ENCODE measurements at places on chromosomes 16 and 17.

DNA sequence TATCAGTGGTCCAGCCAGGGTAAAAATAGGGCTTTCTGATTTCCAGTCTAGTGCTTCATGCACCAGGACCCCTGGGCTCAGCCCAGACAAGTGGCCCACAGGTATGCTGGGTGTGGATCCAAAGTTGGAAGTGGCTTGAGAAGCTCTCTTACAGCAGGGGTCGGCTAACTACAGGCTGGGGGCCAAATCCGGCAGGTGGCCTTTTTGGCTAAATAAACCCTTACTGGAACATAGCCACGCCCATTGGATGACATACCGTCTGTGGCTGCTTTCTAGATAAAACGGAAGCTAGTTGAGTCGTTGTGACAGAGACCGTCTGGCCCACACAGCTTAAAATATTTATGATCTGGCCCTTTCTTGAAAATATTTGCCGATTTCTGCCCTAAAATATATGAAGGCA is 119.0 kb upstream of the CDC42EP4 start:
- peak; percentile 57 for DNase-seq

- DNase-seq: no peak
Observed at GRCh38 chr17:34024386-34024785, 230.7 kb upstream of the CCL2 start.

GRCh38 chr16:69616082-69616481 is 50.3 kb downstream of the NFAT5 start:
- no peak for DNase-seq

DNA sequence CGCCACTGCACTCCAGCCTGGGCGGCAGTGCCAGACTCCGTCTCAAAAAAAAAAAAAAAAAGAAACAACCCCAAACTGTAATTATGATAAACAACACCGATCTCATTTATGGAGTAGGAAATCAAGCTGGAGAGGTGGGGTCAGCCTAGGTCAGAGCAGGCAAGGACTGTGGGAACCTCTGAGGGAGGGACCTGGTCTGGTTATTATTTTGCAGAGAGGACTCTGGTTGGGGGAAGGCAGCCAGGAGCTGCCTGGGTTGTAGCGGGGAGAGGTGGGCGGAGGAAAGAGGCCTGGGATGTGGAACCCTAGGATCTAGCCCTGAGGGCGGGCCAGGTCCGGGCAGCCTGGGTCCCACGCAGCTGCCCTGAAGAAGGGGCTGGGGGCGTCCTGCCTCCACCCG is 10.9 kb upstream of the HS3ST6 start:
- peak; percentile 47 for DNase-seq

DNA sequence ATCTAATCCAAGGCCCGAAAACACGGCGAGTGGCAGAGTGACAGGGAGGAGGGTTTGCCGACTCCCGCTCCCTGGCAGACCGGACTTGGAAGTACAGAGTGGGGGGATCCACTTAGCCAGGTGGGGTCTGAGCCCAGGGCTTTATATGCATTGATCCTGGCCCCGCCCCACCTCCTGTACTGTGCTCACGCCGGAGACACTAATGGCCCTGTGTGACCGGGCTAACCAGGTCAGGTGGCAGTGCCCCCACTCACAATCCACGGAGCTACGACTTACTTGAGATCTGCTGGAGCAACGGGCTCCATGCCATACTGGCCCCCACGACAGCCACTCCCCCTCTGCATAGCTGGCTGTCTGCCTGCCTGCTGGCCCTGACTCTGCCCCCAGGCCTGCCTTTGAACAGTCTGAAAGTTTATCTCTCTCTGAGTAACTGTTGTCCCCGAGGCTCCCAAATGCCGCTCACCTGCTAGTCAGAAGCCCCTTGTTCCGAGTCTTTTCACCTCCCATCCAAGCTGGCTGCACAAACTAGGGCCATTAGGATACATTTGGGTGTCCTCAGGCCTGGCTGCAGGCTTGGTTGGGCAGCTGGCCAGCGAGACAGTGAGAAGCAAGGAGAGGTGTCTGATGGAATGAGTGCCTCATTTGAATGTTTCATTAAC is 28.0 kb downstream of the CACNA1G start:
- no peak for DNase-seq

DNA sequence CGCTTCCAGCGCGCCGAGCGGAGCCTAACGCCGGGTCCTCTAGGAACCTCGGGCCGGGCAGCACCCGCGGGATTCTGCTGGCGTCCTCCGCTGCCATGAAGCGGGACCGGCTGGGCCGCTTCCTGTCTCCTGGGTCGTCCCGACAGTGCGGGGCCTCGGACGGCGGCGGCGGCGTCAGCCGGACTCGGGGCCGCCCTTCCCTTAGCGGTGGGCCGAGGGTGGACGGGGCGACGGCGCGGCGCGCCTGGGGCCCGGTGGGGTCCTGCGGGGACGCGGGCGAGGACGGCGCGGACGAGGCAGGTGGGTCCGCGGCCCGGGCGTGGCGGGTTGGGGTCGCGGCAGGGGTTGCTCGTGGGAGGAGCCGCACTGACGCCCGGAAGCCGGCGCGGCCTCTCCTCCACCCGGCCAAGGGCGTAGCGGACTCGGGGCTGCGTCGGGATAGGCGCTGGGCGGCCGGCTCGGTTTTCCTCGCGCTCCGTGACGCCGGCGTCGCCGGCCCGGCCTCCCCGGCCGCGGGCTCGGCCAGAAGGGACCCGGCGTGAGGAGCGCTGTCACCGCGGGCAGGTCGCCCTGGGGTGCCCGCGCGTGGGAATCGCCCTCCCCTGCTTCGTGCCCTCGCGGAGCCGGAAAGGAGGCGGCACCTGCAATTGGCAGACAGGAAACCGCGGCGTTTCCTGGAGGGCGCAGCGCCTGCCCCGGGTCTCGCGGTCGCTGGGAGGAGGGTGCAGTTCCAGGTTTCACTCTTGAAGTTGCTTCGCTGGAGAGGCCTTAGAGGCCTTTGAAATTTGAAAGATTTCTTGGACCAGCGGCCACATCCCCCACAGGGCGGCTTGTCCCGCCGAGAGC is 432 bp downstream of the ZNF276 start:
- peak; percentile 90 for DNase-seq

- DNase-seq: no peak
Observed at GRCh38 chr17:79654960-79655382, 44.1 kb upstream of the RBFOX3 start.

GRCh38 chr17:64638552-64639203 is 23.4 kb downstream of the SMURF2 start:
- peak; percentile 37 for DNase-seq

GRCh38 chr17:32759476-32759875 is 117.4 kb downstream of the MYO1D start:
- DNase-seq: no peak

- DNase-seq: no peak
Observed at GRCh38 chr16:87306516-87306915, 10.7 kb downstream of the C16orf95 start.

DNA sequence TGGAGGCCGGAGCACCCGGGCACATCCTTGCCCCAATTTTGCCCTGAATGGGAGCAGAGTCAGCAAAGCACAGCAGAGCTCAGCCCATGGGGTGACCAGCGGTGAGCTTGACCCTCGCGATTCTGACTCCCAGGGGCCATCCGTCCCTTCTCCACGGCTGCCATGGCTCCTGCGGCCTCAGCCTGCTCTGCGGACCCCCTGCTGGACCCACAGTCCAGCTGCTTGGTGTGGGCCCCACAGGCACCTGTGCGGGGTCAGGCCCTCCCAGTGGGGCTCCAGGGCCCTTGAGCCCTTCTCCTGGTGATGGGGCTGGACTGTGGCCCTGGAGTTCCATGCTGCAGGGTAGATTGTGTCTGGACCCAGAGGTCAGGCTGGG is 144.2 kb downstream of the ENGASE start:
- DNase-seq: no peak

GRCh38 chr17:71516149-71516548 is 604.7 kb upstream of the SOX9 start:
- DNase-seq: no peak

DNA sequence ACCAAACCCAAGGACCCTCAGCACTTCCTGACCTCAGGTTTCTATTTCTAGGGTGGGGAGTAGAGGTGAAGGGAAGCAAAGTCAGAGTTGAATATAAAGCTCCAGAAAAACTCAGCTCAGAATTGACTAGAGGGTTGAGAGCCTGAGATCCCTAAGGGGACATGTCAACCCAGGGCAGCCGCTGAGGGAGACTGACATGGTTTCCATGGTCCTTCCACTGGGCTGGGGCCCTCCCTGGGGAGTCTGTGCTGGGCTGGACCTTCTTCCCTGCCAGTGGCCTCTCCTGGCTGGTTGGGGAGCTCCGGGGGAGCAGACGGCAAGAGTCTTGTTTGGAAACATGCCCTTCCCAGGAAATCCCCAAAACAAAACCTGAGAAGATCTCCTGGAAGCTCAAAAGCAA is 121.3 kb downstream of the METRNL start:
- no peak for DNase-seq

DNA sequence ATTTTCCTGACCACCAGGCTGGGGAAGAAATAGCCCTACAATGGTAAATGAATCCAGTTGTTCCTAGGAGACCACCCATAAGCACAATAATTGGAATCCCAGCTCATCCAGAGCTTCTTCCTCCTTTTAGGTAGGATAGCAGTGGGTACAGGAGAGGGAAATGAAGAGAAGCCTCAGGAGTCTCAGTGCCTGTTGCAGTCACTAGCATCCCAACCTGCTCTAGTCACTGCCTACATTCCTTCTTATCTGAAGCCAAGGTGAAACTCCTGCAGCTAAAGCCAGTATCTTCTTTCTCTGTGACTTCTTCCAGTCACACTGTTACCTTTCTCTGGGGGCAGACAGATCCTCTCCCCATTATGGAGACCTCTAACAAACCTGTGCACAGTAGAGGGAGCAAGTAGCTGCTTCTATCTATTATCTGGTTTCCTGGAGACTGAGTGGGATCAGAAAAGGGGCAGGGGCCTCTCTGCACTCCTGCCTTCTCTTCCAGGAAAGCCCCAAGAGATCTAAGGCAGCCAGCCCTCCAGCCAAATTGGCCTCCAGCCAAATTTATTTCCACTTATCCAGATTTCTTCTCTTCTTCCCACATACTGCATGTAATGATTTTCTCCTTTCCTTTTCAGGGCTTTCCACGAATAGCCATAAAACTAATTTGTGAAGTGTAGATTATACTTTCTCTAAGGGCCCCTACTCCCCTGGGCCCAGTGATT is 85.5 kb downstream of the SSH2 start:
- DNase-seq: no peak

DNA sequence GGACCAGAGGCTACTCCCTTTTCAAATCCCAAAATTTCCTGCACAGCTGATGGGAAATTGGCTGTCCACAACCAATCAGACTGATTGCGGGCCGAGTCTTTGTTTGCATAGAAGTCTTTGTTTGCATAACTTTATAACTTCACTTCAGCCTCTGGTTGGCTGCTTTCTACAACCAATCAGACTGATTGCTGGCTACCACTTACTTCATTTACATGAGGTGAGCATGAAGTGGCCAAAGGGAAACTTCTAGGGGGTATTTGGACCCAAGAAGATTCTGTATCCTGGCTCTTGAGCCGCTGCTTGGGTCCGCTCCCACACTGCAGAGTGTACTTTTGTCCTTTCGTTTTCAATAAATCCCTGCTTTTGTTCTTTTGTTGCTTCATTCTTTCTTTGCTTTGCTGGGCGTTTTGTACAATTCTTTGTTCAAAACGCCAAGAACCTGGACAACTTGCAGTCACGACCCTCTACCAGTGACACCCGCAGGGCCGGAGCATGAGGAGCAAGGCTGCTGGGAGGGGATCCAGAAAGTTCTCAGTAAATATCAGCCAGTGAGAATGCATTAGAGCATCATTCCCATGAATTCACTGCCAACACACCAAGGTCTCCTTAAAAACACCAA is 67.5 kb downstream of the IQCK start:
- no peak for DNase-seq

DNA sequence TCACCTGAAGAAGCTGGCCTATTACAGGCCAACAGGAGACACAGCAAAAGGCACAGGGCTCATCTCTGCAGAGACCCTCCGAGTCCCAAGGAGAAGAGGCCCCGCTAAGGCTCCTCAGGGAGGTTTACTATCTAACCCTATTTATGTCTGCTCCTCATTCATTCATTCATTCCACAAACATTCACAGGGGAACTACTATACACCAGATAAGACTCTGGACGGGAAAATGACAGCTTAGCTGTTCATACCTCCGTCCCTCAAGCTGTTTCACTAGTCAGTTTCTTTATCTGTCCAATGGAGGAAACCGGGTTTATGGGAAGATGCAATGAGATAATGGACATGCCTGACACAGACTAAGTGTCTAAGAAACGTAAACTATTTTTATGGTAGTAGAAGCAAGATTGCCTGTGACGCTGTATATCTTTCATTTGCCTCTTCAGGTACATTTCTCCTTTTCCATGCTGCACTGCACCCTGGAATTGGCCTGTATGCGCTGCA is 62.1 kb downstream of the SRL start:
- no peak for DNase-seq

- DNase-seq: no peak
Observed at GRCh38 chr17:76578376-76578775, 7.3 kb downstream of the ST6GALNAC2 start.

DNA sequence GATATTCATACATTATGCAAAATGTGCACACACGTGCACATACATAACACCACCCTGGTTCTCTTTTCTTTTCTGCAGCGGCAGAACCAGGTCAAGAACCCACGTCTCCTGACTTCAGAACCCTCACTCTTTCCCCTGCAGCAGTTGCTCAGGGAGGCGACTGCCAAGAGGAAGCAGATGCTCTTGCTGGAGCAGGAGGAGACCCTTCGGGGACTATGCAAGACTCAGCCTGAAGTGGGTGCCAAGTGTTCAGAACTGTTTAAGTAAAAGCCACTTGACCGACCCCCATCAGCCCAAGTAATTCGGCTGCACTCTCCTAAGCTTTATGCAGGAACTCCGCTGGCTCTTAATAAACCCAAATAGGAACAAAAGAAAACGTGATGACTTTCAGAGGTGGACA is 193.8 kb downstream of the SLC39A11 start:
- DNase-seq: no peak

GRCh38 chr16:85153656-85154091 is 41.4 kb upstream of the CIBAR2 start:
- no peak for DNase-seq

- DNase-seq: peak; percentile 9
Observed at GRCh38 chr16:997440-998051, 16.0 kb downstream of the SOX8 start.

DNA sequence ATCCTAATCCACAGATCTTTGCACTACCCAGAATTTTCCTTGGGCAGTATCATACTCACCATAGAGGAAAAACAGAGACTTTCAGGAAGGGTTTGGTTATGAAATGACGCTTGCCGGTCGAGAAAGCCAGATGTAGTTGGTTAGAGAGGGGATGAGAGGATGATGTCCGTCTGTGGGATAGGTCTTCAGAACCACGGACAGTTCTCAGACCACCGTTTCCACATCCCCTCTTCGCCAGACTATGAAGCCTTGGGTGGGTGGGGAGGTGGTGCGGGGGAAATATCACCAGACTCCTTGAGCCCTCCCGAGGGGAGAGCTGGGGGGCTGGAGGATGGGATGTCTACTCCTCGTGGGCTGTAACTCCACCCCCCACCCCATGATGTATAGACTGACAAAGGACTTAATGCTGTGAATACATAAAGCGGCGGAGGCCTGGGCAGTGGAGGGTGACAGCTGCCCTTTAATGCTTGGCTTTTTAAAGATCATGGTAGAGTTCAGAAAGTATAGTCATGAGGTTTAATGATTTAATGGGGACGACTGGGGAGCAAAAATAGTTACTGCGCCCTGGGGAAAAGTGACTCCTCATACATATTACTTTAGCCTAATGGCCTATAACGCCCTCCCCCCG is 96.6 kb downstream of the MRM1 start:
- peak; percentile 57 for DNase-seq

GRCh38 chr16:68273459-68273858 is 9.1 kb downstream of the SLC7A6 start:
- no peak for DNase-seq
